ENCODE measurements at places on chromosomes 12 and 14.

DNA sequence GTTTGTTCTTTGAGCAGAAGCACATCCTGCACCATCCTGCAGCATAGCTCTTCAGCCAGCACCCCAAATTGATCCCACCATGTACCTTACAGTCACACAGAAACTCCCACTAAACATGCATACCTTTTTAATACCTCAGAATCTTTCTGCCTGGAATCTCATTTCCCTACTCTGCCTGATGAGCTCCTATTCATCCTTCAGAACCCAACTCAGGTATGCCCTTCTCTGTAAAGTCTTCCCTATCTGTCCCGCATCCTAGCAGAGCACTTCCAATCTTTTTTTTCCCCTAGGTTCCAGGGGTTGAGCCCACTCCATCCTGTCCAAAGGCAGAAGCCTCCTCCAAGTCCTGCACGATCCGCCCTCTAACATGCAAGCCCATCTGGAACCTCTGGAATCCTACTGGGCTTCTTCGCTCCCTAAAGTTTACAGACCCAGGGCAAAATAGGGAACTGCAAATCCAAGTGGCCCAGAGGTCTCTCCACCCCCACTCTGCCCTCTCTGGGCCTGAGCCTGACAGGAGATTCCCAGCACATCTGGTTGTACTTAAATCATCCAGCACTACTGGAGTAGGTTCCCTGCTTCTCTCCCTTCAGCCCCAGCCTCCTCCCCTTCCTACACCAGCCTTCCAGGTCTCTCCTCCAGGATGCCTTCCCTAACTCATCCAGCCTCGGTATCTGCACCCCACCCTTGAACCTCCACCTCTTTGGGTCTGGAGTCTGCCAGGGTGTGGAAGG, 4.1 kb upstream of the FIGNL2 start:
- DNase-seq = no peak

DNA sequence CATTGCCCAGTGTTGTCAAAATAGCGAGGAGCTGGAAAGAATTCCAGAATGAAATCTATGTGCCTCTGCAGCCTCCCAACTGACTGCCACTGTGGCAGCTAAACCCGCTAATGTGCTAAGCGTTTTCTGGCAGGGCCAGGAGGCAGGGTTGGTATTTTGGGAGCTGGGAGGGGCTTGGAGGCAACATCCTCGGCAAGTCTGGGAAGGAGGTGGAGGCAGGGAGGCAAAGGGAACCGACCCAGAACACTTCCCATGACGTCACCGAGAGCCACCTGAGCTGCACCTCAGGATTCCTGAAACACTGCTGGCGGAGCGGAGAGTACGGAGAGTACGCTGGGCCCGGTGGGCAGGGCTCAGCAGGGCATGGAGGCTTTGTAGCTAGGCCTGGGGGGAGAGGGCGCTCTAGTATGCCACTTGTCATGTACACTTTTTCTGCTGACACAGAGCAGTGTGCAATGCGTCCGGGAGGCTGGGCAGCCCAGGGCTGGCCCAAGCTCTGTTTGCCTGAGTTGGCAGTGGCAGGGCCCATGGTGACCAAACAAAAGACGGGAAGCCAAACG, 81.5 kb downstream of the DPF3 start:
- DNase-seq = no peak

DNA sequence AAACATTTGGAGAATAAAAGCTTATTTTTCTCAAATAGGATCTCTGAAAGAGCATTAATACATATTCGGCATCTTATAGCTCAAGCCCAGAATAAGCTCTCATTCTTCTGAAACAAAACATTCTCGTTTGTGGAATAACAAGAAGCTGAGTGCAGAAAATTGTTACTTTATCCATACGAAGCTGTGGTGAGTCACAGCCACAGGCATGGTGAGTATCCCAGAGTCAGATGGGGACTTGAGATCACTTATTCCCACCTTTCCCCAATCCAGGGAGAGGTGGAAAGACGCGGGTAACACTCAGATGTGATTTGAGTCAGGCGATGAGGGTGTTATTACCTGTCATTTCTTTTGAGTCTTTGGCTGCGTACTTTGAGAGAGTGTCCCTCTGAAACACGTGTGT, 214.6 kb upstream of the TMEM132C start:
- DNase-seq = peak; percentile 11

DNA sequence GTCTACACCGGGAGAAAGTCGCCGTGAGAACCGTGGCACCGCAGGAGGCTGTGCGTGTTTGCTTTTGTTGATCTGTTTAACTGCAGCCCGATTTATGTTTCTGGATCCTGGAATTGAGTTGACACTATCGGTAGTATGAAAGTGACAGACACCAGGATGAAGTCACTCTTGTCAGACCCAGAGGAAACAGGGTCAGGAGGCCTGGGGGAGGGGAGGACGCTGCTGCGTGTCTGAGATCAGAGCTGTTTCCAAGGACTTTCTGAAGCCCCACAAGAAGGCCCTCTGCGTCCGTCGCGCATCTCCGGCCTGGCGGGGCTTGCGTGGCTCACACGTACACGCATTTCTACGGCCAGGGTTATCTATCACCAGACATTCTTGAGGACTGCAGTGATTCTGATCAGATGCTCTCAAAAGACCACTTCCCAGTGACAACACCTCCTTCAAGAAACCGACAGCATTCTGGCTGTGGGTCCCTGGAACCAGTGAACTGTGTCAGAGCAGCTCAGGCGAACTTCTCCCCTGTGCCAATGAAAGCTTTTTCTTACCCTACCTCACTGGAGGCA, 263.4 kb downstream of the ADGRD1 start:
- DNase-seq = no peak

- no peak for DNase-seq
These were observed 310.2 kb downstream of the APAF1 start for GRCh38 chr12:98955284-98955683.

GRCh38 chr12:6367065-6367968, 8.0 kb downstream of the SCNN1A start:
- DNase-seq = peak; percentile 51

DNA sequence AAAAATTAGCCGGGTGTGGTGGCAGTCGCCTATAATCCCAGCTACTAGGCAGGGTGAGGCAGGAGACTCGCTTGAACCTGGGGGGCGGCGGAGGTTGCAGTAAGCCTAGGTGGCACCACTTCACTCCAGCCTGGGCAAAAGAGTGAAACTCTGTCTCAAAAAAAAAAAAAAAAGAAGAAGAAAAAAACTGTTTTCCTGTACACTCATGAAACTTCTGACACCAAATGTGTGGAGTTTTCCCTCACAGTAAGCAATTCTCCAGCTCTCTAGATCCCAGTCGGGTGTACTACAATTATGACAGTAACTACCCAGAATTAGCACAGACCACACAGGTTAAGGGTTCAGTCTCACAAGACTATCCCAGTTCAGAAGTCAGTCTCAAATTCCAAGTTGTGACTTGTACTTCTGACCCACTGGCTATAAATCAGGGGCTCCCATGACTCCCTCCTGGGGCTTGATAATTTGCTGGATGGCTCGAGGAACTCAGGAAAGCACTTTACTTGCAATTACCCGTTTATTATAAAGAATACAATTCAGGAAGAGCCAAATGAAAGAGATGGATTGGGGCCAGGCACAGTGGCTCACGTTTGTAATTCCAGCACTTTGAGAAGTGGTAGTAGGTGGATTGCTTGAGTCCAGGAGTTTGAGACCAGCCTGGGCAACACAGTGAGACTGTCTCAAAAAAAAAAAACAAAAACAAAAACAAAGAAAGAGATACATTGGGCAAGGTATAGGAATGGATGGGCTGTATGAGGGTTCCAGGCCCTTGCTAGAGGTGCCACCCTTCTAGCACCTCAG, 12.4 kb upstream of the ARF6 start:
- DNase-seq = no peak

DNA sequence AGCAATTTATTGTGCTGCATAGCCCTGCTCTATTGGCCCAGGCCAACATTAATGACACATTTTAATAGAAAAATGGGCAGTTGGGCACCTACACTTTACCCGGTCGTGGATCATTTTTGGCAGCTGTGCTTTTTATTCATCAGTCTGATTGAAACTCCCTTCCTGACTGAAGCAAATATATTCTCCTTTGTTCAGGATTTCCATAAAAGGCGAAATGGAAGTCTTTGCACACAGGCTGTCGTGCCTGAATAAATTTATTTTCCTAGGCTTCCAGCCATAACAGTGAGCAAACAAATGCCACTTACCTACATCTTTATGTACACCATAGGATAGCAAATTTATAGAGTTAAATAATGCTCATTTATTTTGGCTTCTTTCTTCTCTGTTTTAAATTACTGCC, 480.7 kb upstream of the DCN start:
- no peak for DNase-seq

DNA sequence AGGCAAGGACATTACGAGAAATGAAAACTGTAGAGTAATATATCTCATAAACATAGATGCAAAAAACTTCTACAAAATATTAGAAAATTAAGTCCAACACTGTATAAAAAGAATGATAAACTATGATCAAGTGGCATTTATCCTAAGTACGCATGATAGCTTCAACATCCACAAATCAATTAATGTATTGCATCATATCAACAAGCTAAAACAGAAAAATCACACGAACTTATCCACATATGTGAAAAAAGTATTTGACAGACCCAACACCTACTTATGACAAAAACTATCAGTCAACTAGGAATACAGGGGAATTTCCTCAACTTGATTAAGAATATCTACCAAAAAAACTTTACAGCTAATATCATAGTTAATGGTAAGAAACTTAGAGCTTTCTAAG, 129.9 kb upstream of the ALG10 start:
- no peak for DNase-seq

GRCh38 chr12:73452672-73453469, 1084.8 kb upstream of the ATXN7L3B start:
- DNase-seq = no peak

DNA sequence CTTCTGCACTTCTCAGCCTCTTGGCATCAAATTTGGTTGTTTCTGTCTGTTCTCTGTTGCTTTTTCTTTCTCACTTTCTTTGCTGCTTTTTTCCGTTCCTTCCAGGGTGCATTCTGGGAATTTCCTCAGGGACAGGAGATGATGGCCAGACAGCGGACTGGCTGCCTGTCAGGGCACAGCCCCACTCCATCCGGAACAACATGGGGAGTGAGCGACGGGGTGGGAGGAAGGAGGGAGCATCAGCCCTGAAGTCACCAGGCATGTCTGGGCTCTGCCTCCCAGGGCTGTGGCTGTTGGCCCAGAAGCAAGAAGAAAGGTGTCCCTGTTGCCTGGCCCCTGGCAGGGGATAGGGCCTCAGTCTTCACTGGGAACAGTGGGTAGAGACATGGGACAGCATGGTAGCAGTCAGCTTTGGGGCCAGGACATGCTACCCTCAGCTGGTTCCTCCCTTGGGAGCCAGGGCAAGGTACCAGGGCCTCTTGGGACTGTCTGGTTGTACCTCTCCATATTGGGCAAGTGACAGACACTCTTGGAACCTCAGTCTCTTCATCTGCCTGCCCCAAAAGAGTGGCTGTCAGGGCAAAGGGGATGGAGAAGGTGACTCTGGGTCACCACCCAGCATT, 8.6 kb downstream of the PGF start:
- no peak for DNase-seq

DNA sequence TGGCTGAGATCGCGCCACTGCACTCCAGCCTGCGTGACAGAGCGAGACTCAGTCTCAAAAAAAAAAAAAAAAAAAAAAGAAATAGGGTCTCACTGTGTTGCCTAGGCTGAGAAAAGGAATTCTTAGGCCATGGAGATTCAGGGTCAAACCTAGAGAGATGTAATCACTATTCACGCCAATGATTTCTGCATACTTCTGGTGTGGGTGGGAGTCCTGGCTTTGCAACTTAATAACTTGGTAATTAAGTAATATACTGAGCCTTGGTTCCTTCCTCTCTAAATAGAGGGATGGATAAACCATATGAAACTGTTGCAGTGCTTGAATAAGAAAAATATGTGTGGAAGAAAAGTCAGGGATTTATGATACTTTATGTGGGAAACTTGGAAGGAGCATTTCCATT, 2.7 kb downstream of the ZNF410 start:
- no peak for DNase-seq

DNA sequence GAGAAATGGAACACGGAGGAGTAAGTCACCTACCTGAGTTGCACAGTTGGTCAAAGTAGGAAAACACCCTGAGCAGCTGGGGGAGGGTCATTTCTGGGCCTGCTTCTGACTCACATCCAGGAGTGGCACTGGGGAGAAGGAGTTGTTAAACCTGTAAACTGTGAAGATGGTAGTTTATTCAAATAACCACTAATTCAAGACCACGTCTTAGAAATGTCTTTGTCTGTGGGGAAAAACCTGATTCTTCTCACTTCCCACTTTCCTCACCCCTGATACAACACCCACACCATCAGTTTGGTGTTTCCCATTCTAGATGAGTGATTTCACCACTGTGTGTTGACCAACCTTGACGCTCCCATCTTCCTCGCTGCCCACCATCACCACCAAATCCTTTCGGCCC, 207.1 kb downstream of the ANO4 start:
- no peak for DNase-seq

DNA sequence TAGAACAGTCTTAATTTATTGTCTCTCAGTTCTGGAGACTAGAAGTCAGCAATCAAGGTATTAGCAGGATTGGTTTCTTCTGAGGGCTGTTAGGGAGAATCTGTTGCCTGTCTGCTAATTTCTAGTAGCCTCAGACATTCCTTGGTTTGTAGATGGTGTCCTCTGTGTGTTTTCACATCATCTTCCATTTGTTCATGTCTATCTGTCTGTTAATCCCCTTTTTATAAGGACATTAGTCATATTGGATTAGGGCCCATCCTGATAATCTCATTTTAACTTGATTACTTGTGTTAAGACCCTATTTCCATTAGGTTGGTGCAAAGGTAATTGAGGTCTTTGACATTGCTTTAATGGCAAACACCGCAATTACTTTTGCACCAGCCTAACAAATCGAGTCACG, 34.3 kb downstream of the TBC1D15 start:
- no peak for DNase-seq

- no peak for DNase-seq
These were observed 1148.4 kb downstream of the VRK1 start for GRCh38 chr14:97945631-97946030.

GRCh38 chr14:71856199-71856919, 75.9 kb upstream of the RGS6 start:
- no peak for DNase-seq

DNA sequence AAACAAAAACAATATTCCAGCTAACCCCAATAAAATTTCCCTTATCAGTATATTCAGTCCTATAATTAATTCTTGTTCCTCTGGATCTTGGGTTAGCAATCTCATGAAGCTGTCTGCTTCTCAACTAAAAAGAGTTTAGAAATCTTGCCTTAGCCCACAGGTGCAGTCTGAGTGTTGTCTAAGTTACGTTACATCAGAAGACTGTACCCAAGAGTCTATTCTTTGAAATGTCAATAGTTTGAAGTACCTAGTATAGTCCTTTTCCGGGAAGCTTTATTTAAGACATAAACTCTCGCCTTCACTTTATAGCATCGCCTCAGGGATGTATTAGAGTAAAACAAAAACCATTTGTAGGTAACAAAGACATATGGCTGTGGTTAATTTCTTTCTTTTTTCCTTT, 465.1 kb downstream of the FUT8 start:
- no peak for DNase-seq

Data from hepatic stellate cell (primary cell).